Mucosa of descending colon (tissue), 3 donors: ENCODE measurements at places on chromosomes 12 and 14. TPM values are rescaled to one million over a fixed set of nuclear protein-coding genes. Genes with fewer than 3 reads are reported as not detected.

DNA sequence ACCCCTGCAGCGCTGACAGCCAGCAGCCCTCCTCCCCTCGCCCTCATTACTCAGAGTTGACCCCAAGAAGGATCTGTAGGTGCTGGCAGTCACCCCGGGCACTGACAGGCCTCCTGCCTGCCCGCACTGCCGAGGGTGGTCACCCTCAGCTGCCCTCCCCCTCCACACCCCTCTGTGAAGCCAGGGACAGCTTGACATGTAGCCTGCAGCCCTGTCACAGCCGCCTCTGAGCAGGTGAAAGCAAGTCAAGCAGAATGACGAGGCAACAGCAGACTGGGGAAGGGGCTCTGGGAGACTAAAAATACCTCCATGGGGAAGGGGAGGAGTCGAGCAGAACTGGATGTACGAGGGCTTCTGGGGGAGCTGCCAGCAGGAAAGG is 178.1 kb downstream of the DPF3 start:
- no peak for DNase-seq

GRCh38 chr12:16348435-16349130 is 1.1 kb downstream of the MGST1 start:
- no peak for DNase-seq

GRCh38 chr12:24625103-24625502 is 323.8 kb downstream of the BCAT1 start:
- no peak for DNase-seq

DNA sequence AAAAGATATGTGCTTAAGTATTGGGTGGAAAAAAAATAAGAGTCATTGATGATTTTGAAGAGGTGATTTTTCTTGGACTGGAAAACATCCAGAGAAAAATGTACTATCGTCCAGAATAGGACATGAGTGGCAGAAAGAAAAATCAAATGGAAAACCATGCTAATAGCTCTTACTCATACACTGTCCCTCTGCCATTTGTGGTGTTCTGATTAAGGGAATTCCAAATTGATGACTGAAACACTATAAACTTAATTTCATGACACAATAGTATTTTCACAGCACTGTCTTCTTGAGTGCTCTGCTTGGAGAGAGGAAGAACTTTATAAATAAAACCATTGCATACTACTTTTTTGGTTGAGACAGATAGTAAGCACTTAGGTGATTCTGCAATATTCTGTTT is 72.4 kb downstream of the USP15 start:
- DNase-seq, result no peak

IGFBP6 gene
- total RNA-seq, result 27.1 TPM

CAPZA3 gene
- total RNA-seq, result not detected
